ENCODE measurements at places on chromosomes 2 and 18. TPM values are rescaled to one million over a fixed set of nuclear protein-coding genes. Genes with fewer than 3 reads are reported as not detected.

KCNG2 gene
- not detected for total RNA-seq

DNA sequence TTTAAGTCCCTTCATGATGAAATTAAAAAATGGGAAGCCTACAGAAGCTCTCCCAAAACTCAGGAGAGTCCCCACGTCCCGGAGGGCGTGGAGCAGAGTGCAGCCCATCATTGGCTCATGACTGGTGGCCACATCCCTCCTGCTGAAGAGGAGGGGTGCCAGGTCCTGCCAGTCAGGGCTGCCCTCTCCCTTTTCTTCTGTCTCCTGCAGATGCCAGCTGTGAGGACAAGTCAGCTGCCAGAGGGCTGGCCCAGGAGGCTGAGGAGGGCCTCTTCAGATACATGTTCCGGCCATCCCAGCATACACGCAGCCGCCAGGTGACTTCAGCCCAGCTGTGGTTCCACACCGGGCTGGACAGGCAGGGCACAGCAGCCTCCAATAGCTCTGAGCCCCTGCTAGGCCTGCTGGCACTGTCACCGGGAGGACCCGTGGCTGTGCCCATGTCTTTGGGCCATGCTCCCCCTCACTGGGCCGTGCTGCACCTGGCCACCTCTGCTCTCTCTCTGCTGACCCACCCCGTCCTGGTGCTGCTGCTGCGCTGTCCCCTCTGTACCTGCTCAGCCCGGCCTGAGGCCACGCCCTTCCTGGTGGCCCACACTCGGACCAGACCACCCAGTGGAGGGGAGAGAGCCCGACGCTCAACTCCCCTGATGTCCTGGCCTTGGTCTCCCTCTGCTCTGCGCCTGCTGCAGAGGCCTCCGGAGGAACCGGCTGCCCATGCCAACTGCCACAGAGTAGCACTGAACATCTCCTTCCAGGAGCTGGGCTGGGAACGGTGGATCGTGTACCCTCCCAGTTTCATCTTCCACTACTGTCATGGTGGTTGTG, 2.6 kb downstream of the INHA start:
- H3K27me3 ChIP-seq = peaks cover 34% of the 10 kb centered on the region
- DNase-seq = no peak
- H3K4me1 ChIP-seq = no peaks in the 10 kb centered on the region
- H3K27ac ChIP-seq = no peak overlapping the region

DNA sequence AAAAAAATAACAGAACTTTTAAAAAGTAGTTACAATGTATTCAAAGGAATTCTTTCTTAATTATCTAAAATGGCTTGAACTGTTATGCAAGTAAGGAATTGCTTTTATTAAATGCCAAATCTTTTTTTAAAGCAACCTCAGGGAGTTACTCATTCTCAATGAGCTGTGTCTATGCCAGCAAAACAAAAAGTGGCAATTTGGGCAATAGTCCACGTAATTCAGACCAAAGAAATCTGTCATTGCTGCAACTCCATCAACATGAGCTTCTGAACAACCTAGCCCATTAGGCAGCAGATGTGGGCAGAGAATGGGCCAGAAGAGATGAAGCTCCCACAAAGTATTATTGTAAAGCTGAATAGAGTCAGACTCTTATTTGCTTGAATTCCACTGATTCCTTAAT, 118.4 kb downstream of the ALK start:
- peaks cover 5% of the 10 kb centered on the region for H3K27me3 ChIP-seq
- H3K4me3 ChIP-seq = no peak overlapping the region

TUBB8B gene
- not detected for total RNA-seq

DNA sequence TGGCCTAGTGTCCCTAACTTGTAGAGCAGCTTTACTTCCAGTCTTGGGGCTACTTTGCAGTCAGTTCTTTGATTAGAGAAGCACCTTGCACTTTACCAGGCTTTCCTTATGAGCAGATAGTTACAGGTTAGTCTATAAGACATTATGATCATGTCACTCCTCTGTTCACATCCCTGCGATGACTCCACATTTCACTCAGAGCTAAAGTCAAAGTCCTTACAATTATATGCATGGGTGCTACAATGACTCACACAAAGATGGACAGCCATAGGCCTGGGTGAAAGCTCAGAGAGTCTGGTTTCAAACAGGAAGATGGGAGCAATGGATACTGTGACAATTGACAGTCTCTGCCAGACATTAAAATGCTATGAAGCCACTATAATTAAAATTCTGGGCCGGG, 27.1 kb upstream of the SSB start:
- peaks cover 13% of the 10 kb centered on the region for H3K27me3 ChIP-seq
- DNase-seq = no peak

GRCh38 chr18:23059541-23060465, 75.5 kb upstream of the CABLES1 start:
- H3K27me3 ChIP-seq = peaks cover 22% of the 10 kb centered on the region
- H3K36me3 ChIP-seq = peaks cover 5% of the 10 kb centered on the region
- H3K4me3 ChIP-seq = no peak overlapping the region
- H3K27ac ChIP-seq = no peak overlapping the region
- H3K4me1 ChIP-seq = no peaks in the 10 kb centered on the region

- H3K27ac ChIP-seq = no peak overlapping the region
- H3K4me3 ChIP-seq = no peak overlapping the region
- peaks cover 15% of the 10 kb centered on the region for H3K27me3 ChIP-seq
Observed at GRCh38 chr18:32160547-32160946, 29.3 kb upstream of the MEP1B start.

GRCh38 chr2:165406173-165406572, 63.3 kb upstream of the CSRNP3 start:
- H3K27ac ChIP-seq = no peak overlapping the region
- DNase-seq = no peak
- H3K4me1 ChIP-seq = no peaks in the 10 kb centered on the region

FAM237A gene
- total RNA-seq = not detected

DNA sequence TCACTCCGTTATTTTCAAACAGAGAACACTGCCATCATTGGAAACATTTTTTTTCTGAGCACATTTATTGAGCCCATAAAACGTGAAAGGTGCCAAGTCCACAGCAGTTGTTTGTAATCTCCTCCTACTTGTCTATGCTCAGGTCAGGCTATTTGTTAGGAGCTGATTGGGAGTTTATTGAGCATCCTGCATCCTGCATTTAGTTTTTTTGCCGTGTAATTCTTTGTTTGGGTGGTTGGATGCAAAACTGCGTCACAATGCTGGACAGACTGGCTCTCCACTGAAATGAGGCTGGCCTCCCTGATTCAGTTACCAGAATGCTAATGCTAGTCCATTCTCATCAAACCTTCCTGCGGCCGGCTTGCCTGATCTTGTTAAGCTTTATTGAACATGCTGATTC, 71.4 kb downstream of the RAPGEF4 start:
- peaks cover 18% of the 10 kb centered on the region for H3K27me3 ChIP-seq
- no peak for DNase-seq
- H3K4me3 ChIP-seq = no peak overlapping the region
- no peaks in the 10 kb centered on the region for H3K36me3 ChIP-seq
- no peaks in the 10 kb centered on the region for H3K4me1 ChIP-seq

DNA sequence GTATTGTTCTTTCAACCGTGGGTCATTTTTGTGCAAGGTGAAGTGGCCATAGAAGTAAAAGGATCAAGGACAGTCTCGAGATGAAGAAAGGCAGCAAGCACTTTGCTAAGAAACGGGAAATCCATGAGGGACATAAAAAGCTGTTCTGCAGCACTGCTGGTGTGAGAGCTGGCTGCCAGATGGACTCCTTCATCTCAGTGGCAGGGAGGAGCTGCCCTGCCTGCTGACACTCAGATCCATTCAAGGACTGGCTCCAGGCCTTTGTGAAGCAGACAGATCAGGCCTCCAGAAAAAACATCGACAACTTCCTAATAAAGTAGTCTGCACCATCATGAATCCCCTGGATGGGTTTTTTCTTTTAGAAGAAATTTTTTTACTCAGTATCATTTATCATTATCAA, 29.5 kb downstream of the RMC1 start:
- no peak overlapping the region for H3K4me3 ChIP-seq
- H3K4me1 ChIP-seq = peaks cover 5% of the 10 kb centered on the region
- no peak for DNase-seq
- no peak overlapping the region for H3K27ac ChIP-seq
- H3K27me3 ChIP-seq = no peaks in the 10 kb centered on the region
- peaks cover 53% of the 10 kb centered on the region for H3K36me3 ChIP-seq

DNA sequence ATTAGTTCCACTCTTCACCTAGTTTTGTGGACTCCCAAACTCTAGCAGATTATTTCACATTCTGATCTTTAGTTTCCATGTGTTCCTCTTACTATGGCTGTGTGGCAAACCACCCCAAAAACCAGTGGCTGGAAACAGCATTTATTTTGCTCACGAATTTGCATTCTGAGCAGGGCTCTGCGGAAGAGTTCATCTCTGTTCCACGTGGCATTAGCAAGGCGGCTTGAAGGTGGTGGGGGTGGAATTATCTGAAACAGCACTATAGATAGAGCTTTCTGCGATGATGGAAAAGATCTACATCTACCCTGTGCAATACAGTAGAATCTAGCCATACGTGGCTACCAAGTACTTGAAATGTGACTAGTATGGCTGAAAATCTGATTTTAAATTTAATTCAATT, 5.9 kb downstream of the TWSG1 start:
- no peak overlapping the region for H3K27ac ChIP-seq
- H3K4me1 ChIP-seq = peaks cover 18% of the 10 kb centered on the region
- H3K36me3 ChIP-seq = peaks cover 42% of the 10 kb centered on the region

SOWAHC gene
- total RNA-seq = 0.09 TPM

DNA sequence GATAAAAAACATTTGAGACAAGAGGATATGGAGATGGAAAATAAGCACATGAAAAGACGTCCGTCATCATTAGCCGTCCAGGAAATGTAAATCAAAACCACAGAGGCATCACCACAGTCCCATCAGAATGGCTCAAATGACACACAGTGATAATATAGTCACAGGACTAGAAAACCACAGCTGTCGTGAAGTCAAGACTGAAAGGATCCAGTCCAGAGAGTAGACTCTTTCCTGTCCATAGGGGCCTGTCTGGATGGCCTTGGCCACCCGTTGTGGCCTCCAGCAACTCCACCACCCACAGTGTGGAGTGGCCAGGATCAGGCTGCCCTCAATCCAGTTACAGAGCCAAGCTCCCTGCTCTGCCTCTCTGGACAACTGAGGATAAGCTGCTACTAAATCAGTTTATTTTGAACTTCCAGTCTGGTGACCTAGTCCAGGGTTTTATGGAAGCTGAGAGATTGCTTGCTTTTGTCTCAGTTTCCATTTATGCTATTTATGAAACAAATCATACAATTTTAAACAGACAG, 60.4 kb downstream of the RHOB start:
- DNase-seq = peak; percentile 79
- peak overlapping the region; percentile 61 for H3K27ac ChIP-seq
- peaks cover 20% of the 10 kb centered on the region for H3K4me1 ChIP-seq
- peaks cover 15% of the 10 kb centered on the region for H3K27me3 ChIP-seq

GRCh38 chr2:237359518-237359840, 54.5 kb downstream of the COL6A3 start:
- H3K27me3 ChIP-seq = no peaks in the 10 kb centered on the region
- DNase-seq = no peak
- no peak overlapping the region for H3K27ac ChIP-seq
- H3K4me3 ChIP-seq = no peak overlapping the region
- H3K4me1 ChIP-seq = no peaks in the 10 kb centered on the region

DNA sequence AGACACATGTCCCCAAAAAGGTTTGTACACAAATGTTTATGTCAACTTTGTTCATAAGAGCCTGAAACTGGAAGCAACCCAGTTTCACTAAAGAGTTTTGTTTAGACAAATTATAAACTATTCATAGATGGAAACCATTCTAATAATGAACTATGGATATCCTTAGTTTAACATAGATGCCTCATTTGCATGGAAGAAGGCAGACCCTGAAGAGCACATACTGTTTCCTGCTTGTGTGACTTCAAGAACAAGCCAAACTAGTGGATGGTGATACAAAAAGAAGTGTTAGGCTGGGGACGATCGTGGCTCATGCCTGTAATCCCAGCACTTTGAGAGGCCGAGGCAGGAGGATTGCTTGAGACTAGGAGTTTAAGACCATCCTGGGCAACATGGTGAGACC, 48.1 kb downstream of the ACOXL start:
- H3K4me3 ChIP-seq = no peak overlapping the region
- peaks cover 75% of the 10 kb centered on the region for H3K27me3 ChIP-seq
- H3K36me3 ChIP-seq = no peaks in the 10 kb centered on the region
- no peak for DNase-seq

DNA sequence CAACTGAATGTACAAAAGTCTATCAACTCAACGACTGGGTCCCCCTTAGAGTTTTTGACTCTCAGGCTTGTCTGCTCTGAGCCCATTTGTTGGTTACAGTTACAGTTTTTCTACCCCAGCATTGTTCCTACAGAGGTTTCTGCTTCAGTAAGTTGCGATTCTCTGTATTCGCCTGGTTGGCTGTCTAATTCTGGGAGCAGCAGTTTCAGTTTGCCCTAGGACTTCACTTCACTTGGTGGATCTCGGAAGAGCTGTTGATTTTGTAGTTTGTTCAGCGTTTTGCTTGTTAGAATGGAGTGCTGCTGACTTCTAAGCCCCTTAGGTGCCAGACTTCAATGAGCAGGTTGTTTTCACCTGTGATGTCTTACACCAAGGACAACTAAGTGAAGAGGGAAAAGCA, 296.5 kb upstream of the EPAS1 start:
- no peak for DNase-seq
- H3K4me1 ChIP-seq = peaks cover 3% of the 10 kb centered on the region
- peaks cover 3% of the 10 kb centered on the region for H3K36me3 ChIP-seq
- H3K27me3 ChIP-seq = no peaks in the 10 kb centered on the region

DNA sequence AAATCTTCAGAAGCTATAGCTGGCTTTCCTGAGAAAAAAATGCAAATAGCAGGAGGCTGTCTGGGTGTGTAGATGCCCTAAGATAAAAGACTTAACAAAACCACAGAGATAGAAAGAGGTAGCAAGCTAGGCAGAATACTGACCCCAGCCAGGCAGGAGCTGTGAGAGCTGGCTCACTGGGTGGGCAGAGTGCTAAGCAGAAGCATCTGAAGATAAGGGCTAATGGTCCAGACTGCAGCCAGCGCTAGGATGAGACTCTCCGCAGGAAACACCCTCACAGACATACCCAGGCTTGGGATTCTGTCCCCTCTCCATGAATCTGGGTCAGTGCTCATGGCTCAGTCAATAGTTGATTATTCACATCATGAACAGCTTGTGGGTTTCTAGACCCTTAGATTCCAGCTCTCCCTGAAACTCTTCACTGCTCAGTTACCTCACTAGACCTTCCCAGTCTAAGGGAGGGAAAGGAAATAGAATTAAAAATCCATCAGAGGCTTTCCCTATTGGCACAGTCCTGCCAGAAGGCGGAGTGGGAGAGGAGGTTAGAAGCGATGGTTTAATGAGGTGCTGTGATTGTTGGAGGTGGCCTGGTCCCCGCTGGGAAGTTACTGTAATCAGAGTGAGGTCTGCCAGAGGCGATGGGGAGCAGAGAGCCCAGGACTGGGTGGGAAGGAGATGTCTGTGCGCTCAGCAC, 21.4 kb upstream of the CCBE1 start:
- H3K27ac ChIP-seq = no peak overlapping the region
- no peak for DNase-seq
- no peaks in the 10 kb centered on the region for H3K36me3 ChIP-seq
- H3K4me1 ChIP-seq = no peaks in the 10 kb centered on the region
- no peak overlapping the region for H3K4me3 ChIP-seq

DNA sequence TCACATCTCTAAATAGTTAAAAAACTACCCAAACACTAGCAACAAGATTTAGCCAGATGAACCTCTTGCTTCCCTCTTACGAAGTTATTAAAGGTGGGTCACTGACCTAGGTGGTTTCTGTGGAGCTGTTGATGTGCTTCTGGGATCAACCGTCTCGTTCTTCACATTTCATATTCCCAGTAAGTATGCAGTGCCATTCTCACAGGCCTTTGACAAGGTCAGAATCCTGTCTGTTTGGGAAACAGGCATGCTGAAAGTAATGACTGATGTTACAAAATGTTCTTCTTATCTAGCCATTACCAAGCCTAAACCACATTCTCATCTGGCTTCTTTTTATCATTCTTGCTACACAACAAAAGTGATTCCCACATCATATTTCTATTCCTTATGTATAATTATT, 70.3 kb downstream of the WDR7 start:
- peaks cover 12% of the 10 kb centered on the region for H3K4me1 ChIP-seq
- no peak for DNase-seq
- no peak overlapping the region for H3K27ac ChIP-seq
